NCI-H446 (cell line): ENCODE measurements at places on chromosomes 3 and 15.

DNA sequence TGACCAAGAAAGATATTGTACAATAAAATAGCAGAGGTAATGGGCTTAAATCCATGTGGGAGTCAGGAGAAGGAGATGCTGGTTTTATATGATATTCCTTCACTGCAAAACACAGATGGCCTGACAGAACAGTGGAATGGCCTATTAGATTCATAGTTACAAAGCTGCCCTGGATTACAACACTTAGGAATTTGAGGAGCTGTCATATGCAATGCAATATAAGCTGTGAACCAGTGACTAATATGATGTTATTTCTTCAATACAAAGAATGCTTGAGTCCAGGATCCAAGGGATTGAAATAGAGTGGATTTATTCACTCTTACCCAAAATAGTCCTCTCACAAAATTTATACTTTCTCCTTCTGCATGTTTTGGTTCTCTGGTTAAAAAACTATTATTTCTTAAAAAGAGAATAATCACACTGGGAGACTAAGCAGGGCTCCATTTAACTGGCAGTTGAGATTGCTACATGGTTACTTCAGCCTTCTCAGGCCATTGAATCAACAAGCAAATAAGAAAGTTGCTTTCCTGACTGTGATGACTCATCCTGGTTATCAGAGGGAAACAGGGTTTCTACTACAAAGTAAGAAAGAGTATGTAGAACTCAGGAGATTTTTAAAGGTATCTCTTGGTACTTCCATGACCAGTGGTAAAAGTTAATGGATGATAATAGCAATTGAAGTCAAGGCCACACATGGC is 79.8 kb upstream of the ZPLD1 start:
- no peak for DNase-seq

DNA sequence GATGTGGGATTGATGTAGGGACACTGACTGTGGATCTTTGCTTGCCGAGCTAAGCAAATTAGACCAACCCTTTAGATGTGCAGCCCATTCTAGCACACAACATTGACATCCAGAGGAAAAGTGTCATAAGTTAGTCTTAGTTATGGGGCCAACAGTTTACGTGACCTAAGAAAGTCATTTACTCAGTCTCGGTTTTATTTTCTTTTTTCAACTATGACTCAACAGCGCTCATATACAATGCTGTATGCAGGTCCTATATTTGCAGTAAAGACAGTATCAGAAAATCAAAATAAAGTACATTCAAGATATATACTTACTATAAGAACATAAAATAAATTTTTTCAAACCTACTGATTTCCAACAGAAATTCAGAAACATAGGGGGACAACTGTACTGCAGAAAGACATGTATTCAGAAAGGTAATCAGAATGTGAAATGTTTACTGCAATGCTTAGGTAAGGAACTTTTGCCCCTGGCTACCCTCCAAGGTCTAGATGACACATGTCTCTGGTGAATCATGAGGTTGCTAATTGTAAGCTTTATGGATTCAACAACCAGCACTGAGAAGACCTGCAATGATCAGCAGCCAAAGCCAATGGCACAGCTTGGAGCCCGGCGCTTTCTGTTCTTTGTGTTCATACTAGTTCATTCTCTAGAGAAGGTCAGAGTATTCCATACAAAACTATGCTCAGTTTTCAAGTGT is 317.5 kb upstream of the CNTN6 start:
- DNase-seq, result no peak

DNA sequence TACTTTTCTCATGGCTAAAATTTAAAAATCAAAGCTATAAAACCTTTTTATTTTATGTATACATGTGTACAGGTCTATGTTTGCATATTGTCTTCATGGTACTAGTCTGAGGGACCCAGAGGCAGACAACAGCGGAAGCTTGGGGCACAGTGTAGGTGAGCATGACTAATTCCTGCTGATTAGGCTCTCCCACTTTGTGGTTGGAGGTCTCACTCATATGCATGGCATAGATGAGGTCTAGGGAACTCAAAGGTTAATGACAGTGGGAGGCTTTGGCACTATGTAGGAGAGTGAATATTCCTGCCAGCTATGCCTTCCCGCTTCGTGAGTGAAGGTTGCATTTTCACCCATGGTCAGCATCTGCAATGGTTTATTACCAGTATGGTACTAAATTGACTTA is 47.5 kb upstream of the AADACL2 start:
- DNase-seq, result no peak

DNA sequence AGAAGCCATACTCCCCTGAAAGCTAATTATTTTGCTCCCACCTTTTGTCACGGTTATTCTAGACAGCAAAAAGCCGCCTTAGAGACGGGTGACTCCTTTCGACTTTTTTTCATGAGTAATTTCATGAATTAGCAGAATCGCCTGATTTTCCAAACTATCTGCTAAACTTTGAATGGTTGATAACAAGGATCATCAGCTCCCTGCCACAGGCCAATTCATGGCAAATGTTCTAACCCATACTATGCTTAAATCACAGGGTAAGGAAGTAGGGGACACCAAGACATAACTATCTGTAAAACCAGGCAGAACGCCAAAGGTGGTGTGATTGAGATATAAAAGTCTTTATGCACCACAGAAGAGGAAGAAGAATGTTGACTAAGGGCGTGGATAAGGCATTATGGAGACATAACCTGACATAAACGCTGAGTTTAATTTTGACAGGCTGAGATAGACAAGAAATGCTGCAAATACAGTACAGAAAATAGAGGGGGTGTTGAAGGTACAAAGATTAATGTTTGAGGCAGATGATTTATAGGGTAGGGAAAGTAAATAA is 891 bp upstream of the DMXL2 start:
- DNase-seq, result no peak

DNA sequence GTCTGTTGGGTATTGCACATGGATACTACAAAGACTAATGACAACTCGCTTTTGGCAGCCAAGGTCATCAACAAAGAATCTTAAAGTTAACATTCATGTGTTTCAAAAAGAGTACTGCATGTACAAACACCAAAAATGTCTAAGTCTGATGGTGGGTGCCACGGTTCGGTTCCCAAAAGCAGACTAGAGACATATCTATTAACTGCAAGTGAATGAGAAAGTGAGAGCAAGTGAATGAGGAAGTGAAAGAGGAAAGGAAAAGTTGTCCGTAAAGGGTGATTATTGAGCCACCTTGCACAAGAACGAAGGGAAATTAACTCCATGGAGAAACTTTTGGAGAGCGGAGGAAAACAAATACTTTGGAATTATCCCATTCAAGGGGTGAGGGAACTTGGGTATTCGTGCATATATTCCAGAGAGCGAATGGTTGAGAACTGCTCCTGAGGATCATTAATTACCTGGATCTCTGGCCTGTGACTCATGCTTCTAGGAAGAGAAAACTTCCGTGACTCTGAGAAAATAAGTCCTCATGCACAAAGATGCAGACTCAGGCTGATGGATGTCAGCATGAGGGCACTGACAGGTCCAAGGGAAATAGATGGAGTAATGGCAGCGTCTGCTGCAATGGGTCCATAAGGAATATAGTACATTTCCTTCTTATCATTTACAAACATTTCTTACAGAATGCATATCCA is 336.5 kb upstream of the TGFBR2 start:
- DNase-seq, result no peak

GRCh38 chr3:7764115-7764514 is 737.5 kb upstream of the LMCD1 start:
- DNase-seq, result no peak
